ENCODE measurements at places on chromosomes 11 and 22.

DNA sequence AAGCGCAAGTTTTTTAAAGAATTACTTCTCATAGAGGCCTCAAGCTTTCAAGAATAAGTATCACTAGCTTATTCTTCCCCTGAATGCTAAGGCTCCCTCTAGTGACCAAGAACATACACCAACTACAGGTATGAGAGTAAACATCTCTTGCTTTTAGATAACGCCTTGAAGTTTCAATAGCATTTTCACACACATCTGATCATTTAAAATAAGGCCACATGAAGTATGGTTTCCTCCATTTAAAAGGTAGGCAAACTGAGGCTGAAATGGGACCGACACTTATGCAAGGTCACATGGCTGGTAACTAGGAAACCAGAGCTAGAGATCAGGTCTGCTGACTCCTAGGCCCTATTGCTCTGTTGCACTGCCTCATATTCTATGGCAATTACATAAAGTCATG lies 66.5 kb downstream of the CCDC34 start:
- DNase-seq, result no peak

DNA sequence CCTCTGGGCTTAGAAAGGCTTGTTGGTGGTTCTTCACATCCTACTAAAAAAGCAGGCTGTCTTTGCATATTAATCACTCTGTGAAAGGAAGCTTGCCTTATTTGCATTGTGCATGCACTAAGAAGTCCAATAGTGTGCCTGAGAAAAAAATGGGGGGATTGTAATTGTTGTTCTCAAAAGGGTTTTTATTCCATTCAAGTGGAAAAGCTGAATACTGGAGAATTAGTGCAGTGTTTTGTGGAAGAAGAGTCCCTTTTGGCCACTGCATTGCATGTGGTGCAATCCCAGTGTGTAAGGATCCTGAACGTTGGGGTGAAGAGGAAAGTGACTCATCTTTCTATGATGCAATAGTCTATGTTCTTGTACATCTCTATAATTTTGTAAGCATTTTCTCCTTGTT lies 16.5 kb downstream of the NCAM1 start:
- peak; percentile 57 for DNase-seq

DNA sequence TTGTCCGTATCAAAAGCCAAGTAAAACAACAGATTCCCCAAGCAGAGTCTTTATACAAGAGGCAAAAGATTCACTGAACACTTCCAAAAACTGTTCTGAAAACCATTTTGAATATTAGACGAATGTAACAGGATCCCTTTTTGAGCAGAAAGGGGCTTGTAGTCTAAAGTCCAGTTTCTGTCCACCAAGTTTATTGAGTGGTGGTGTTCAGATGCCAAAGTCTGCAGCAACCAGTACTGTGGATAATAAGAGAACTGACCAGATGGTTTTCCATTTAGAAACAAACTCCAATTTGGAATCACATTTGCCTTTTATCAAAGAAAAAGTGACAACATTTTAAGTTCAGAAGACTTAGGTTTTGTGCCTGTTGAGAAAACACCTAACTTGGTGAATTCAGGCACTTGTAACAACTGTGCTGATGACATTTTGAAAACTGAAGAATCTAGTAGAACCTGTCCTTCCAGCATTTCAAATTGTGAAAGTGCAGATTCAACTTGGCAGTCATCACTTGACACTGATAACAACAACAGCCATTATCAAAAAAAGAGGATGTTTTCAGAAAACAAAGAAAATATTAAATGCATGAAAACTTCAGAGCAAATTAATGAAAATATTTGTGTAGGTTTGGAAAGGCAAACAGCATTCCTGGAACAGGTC lies 217.1 kb downstream of the CSNK2A3 start:
- DNase-seq, result no peak

DNA sequence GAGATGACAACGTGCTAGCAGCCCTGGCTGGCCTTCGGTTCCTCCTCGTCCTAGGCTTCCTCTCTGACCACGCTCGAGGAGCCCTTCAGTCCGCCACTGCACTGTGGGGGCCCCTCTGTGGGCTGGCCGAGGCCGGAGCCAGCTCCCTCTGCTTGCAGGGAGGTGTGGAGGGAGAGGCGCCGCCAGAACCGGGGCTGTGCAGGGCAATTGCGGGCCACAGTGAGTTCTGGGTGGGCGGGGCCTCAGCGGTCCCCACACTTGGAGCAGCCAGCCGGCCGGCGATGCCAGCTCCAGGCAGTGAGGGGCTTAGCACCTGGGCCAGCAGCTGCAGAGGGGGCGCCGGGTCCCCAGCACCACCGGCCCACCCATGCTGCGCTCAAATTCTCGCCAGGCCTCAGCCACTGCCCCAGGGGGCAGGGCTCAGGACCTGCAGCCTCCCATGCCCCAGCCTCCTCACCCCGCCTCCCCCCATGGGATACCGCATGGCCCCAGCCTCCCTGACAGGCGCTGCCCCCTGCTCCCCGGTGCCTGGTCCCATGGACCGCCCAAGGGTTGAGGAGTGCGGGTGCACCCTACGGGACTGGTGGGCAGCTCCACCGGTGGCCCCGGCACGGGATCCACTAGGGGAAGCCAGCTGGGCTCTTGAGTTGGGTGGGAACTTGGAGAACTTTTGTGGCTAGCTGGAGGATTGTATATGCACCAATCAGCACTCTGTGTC lies 399.4 kb downstream of the LUZP2 start:
- DNase-seq, result no peak

GRCh38 chr22:44311855-44312170 lies 938 bp downstream of the SHISAL1 start:
- DNase-seq, result peak; percentile 23

DNA sequence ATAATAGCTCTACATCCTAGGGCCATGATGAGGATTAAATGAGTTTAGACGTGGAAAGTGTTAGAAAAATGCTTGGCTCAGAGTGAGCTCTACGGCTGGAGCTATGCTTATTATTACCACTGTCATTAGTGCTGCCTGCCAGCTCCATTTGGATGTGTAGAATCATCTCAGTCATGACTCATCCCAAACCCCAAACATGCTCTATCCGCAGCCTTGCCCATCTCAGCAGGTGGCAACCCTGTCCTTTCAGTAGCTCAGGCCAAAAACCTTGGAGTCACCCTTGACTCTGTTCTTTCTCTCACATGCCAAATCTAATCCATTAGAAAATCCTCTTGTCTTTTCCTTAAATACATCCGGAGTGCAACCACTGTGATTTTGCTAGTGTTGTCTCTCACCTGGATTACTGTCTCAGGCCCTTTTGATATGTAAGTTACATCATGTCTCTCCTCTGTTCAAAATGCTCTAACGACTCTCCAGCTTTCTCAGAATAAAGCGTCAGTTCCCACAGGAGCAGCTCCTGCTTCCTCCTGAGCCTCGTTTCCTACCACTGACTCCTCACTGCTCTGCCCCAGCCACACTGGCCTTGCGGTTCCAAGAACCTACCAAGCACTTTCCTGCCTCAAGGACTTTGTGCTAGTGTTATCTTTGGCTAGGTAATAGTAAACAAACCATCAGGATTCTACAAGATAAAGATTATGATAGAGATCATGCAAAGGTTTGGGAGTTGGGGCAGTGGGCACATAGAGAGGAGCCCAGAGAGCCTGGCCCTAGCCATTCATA lies 10.5 kb upstream of the CHRM1 start:
- DNase-seq, result no peak

DNA sequence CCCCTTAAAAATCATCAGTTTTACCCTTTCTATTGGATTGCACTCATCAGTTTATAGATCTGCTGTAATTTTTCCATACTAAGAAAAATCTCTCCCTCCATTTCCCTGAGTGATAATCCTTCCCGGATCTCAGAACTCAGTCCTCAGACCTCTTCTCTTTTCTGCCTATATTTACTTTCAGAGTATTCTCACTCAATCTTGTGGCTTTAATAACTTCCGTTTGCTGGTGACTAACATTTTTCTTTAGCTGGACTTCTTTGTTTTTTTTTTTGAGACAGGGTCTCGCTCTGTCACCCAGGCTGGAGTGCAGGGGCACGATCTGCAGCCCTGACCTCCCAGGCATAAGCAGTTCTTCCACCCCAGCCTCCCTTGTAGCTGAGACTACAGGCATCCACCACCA lies 10.4 kb downstream of the ATXN10 start:
- DNase-seq, result no peak

- DNase-seq, result no peak
Measured at GRCh38 chr11:123384116-123384515, 46.0 kb upstream of the GRAMD1B start.

DNA sequence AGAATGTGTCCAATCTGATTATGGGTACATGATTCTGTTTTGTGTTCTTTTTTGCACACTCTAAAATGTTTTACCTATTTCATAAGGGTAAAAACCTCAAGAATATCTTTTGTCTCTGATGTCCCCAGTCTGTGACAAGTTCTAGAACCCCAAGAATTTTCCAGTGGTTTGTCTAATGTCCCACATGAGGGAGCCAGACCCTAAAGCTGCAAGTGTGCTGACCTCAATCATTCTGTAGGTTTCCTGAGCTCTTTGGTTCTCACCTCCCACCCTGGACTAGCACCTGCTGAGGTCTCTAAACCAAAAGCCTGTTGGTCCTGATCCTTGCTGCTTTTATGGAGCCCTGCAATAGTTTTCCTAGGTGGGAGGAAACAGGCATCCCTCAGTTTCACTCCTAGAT lies 149.8 kb upstream of the MPPED2 start:
- DNase-seq, result no peak

DNA sequence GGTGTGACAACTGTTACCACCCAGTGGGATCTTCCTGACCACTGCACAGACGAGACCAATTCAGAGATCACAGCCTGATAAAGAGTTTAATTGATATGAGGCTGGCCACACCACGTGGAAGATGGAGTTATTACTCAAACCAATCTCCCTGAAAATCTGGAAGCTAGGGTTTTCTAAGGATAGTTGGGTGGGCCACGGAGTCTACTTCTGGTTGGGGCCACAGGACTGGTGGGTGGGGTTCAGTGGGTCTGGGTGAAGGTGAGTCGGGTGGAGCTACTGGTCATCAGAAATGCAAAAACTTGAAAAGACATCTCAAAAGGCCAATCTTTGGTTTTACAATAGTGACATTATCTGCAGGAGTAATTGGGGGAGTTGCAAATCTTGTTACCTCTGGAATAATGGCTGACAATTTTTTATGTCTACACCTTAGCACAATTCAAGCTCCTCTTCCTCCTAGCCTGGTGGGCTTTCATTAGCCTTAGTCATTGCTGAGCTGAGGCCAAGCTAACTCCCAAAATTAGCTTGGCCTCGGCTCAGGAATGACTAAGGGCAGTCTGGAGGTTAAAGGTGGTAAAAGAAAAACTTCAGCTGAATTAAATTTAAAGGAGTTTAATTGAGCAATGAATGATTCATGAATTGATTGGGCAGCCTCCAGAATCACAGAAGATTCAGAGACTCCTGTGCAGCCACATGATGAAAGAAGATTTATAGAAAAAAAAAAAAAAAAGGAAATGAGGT lies 13.1 kb downstream of the C11orf96 start:
- no peak for DNase-seq

- no peak for DNase-seq
Measured at GRCh38 chr22:44702479-44703198, 635 bp downstream of the PRR5 start.

- no peak for DNase-seq
Measured at GRCh38 chr11:68741463-68741862, 9.9 kb downstream of the TESMIN start.

DNA sequence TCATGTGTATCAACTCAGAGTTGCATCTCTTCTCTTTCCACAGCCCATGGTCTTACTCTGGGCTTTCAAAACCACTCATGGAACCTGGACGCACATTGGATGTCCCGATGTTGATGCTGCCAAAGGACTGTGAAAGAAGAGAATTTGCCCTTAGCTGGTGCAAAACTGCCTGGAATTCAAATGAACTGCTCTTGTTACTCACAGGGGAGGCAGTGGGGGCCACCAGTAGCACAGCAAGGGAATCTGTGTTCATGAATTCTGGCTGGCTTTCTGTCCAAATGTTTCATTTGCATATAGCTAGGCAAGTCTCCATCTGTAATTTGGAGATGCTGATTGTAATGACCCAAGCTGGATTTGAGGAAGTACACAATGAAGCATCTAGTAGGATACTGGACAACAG lies 24.9 kb downstream of the LMO2 start:
- DNase-seq, result no peak

DNA sequence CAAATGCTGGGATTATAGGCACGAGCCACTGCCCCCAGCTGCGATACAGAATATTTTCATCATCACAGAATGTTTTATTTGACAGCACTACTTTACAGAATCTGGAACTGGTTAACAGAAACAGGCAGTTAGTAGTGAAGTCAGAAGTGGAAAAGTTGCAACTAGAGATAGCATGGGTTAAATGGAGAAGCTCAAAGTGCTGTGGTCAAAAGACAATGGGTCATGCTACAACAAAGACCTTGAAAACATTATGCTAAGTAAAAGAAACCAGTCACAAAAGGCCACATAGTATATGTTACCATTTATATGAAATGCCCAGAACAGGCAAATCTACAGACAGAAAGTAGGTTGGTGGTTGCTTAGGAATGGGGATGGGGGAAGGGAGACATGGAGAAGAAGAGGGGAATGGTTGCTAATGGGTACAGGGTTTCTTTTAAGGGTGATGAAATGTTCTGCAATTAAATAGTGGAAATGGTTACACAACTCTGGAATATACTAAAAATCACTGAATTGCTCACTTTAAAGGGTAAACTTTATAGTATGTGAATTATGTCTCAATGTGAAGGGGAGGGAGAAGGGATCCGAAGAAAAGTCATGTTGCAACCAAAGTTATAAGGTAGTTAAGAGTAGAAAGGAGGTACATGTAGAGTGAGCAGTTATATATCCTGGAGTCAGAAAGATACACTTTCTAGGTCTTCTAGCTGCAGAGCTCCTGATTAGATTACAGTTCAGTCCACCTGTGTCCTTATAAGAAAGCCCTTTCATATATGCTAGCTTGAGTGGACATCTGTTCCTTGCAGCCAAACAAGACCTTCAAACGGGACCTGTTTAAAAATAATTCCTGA lies 46.3 kb upstream of the RAPSN start:
- DNase-seq, result peak; percentile 84

GRCh38 chr11:112266410-112266778 lies 5.7 kb upstream of the PLET1 start:
- DNase-seq, result no peak

DNA sequence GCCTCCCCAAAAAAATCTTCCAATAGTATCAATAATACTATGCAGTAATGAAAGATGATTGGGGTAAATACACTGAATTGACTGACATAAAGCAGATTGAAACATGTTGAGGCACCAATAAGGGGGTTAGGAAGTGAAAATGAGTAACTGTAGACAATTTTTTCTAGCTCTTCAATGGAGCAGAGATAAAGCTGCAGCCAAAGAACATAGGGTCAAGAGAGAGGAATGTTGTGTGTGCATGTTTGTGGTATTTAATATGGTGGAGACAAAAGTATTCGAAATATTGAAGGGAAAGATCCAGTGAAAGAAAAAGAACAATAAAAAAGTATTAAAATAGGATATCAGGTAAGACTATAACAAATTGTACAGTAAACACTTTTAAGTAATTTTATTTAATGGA lies 450.0 kb upstream of the CCDC179 start:
- DNase-seq, result no peak
